Memory B cell (primary cell): ENCODE measurements at places on chromosomes 1 and 21.

DNA sequence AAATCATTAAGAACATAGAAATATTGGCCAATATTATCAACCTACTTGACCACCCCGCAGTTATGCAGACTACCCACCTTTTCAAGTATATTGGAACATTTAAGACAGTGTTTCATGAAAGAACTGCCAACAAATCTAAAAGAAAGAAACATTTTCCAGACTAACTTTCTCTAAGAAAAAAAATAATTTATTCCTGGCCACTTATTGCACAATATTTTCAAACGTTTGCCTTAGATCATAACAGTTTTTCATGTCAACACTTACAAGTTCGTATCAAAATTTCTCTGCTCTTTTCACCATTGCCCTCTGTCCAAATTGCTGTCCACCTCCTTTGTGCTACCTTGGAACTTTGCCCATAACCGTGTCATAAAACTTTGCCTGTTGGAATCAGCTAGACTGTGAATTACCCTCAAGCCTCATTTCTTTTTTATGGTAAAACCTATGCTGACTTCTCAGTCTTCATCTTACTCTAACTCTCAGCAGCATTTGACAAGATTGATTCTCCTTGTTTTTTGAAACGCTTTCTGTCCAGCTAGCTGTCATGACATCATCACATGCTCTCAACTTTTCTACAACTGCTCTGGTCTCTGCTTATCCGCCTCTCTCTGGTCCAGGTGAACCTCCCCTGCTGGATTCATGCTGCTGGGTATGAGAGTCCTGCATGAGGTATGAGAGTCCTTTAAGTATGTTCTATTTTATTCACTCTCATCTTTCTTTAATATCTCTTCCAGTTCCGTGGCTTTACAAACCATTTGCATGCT is 92.8 kb upstream of the CHRM3 start:
- DNase-seq, result no peak
- no peaks in the 10 kb centered on the region for H3K4me1 ChIP-seq
- H3K27me3 ChIP-seq, result no peaks in the 10 kb centered on the region
- no peak overlapping the region for H3K27ac ChIP-seq
- H3K36me3 ChIP-seq, result no peaks in the 10 kb centered on the region

- H3K4me1 ChIP-seq, result peaks cover 6% of the 10 kb centered on the region
- H3K27me3 ChIP-seq, result no peaks in the 10 kb centered on the region
- no peaks in the 10 kb centered on the region for H3K36me3 ChIP-seq
- DNase-seq, result no peak
These were observed 82.8 kb upstream of the LRRC8D start for GRCh38 chr1:89737985-89738510.

DNA sequence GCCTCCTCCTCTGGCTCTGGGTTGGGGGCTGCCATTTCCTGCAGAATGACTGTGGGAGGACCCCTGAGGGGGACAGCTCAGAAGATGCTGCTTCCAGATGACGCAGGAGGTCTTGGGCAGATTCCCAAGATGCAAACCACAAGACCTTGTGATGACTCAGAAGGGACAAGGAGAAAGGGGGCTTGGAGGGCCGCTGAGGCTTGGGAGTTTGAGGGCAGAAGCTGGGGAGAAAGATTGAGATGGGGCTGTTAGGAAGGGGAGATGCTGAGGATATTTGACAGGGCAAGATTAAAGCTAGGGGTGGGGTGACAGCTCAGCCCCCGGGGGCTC is 7.5 kb downstream of the PTPRU start:
- no peak overlapping the region for H3K4me3 ChIP-seq
- H3K27ac ChIP-seq, result no peak overlapping the region
- DNase-seq, result no peak
- H3K36me3 ChIP-seq, result no peaks in the 10 kb centered on the region

- peaks cover 2% of the 10 kb centered on the region for H3K36me3 ChIP-seq
- no peak overlapping the region for H3K27ac ChIP-seq
- H3K4me3 ChIP-seq, result no peak overlapping the region
- H3K4me1 ChIP-seq, result peaks cover 10% of the 10 kb centered on the region
These were observed 28.4 kb downstream of the MAN1C1 start for GRCh38 chr1:25644962-25645361.

- peaks cover 6% of the 10 kb centered on the region for H3K4me1 ChIP-seq
- no peak overlapping the region for H3K27ac ChIP-seq
- no peak overlapping the region for H3K4me3 ChIP-seq
These were observed 27.2 kb upstream of the FOXE3 start for GRCh38 chr1:47388891-47389238.

DNA sequence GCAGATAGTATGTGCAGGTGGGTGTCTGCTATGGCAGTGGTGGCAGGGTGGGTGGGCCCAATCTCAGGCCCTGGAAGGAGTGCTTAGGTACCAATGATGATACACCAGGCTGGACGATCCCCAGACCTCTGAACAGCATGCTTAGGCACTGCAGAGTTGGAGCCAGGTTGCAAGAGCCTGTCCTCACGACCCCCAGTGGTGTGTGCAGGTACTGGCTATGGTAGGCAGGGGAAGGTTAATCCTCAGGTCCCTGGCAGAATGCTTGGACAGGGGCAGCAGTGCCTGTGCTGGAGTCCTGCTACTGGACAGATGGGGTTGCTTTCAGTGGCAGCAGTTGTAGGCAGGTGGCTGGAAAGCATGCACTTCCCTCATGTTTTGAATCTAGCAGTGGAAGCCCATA is 100.5 kb upstream of the NEK7 start:
- H3K4me3 ChIP-seq, result no peak overlapping the region
- no peaks in the 10 kb centered on the region for H3K36me3 ChIP-seq
- no peak for DNase-seq
- no peaks in the 10 kb centered on the region for H3K4me1 ChIP-seq

DNA sequence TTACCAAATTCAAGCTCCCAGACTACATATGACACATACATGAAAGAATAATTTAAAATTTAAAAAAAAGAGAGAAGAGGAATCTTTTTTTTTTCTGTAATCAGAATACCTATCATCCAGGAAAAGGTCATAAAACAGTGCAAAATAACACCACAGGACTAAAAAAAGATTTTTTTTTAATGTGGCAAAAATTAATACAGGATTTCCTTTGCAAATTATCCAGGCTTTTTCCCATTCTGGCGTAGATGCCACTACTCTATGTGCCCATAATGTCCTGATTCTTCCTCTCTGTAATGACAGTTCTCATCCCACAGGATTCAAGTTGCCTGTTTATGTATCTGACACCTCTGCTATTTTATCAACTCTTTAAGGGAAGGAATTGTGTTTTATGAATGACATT is 429.6 kb downstream of the SMYD3 start:
- DNase-seq, result no peak
- no peaks in the 10 kb centered on the region for H3K27me3 ChIP-seq
- no peak overlapping the region for H3K4me3 ChIP-seq
- H3K36me3 ChIP-seq, result peaks cover 9% of the 10 kb centered on the region
- H3K4me1 ChIP-seq, result no peaks in the 10 kb centered on the region

DNA sequence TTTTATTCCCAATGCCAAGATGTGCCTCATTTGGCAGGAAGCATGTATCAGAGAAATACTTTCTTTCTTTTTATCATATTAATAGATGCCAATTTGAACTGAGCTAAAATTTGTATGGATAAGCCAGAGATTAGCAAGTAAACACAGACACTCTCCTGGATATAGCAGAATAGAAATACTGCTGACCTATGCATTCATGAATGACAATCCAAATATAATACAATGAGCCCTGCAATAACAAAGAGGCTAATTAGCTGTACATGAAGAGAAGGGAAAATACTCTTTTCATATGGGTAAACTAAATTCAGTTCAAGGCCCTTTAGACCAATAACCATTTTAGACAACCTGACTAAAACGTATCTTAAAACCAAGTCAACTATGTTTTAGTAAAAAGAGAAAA is 388.1 kb upstream of the NR5A2 start:
- peaks cover 2% of the 10 kb centered on the region for H3K36me3 ChIP-seq
- no peak overlapping the region for H3K4me3 ChIP-seq
- H3K4me1 ChIP-seq, result no peaks in the 10 kb centered on the region
- DNase-seq, result no peak
- no peak overlapping the region for H3K27ac ChIP-seq

GRCh38 chr21:45366476-45366875 is 38.5 kb upstream of the COL18A1 start:
- H3K36me3 ChIP-seq, result no peaks in the 10 kb centered on the region
- H3K27me3 ChIP-seq, result peaks cover 15% of the 10 kb centered on the region
- no peak overlapping the region for H3K4me3 ChIP-seq
- peaks cover 4% of the 10 kb centered on the region for H3K4me1 ChIP-seq
- no peak for DNase-seq

DNA sequence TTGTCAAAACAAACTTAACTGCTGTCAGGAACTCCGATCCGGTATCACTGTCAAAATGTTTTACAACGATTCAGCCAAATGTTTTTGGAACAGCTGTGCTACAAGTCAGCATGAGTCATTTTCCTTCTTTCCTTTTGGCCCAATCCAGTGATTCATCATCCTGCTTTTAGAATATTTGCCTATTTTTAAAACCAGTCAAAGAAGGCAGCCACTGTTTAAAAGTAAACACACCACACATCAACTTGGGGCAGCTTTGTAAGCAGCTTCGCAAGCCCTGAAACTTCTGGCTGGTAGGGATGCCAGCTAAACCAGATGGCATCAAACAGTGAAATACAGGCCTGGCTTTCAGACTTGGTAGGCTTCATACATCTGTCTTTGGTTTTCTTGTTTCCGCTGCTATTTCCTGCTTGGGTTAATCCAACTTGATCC is 14.9 kb downstream of the MAP3K7CL start:
- H3K27ac ChIP-seq, result no peak overlapping the region
- H3K4me3 ChIP-seq, result no peak overlapping the region
- no peaks in the 10 kb centered on the region for H3K27me3 ChIP-seq
- H3K4me1 ChIP-seq, result no peaks in the 10 kb centered on the region
- no peak for DNase-seq
- peaks cover 9% of the 10 kb centered on the region for H3K36me3 ChIP-seq
